Left lung (tissue), 14 donors: ENCODE measurements at places on chromosomes 3 and 15. TPM values are rescaled to one million over a fixed set of nuclear protein-coding genes. Genes with fewer than 3 reads are reported as not detected.

GRCh38 chr3:87796843-87797185, 262.0 kb downstream of the CGGBP1 start:
- no peaks in the 10 kb centered on the region for H3K36me3 ChIP-seq
- H3K4me1 ChIP-seq = peaks cover 23% of the 10 kb centered on the region
- H3K4me3 ChIP-seq = no peak overlapping the region
- no peak overlapping the region for H3K27ac ChIP-seq
- no peak for DNase-seq

GRCh38 chr15:90910441-90911301, 7.6 kb downstream of the MAN2A2 start:
- H3K27ac ChIP-seq = no peak overlapping the region
- H3K4me1 ChIP-seq = peaks cover 35% of the 10 kb centered on the region
- no peak for DNase-seq
- H3K36me3 ChIP-seq = peaks cover 100% of the 10 kb centered on the region

DNA sequence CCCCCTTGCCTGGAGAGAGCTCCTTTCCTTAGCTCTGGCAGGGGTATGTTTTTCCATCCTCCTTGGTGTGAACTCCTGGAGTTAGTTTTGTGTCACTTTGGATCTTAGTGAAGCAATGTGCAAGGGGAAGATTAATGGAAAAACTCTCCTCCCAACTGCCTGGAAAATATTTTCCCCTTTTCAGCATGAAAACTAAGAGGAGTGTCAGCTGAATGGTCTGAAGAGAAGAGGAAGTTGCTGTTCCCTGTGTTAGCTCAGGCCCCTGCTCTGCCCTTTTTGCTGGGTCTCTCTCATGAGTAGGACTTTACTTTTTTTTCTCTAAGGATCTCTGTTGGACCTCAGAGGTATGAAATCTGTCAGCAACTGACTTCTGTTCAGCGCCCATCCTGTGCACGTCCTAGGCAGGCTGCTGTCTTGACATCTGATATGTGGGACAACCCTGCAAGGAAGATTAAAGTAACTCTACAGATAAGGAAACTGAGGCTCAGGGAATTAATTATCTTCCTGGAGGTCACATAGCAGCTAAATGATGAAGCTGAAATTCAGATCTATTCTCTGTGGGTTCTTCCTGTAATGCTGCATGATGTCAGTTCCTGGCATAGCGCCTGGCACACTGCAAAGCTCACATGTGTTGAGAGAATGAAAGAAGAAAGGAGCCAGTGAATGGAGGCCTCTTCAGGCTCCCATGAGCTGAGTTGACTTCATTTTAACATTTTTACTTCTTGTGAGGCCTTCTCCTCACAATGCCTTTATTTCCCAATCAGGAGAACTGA, 109.7 kb upstream of the GALNT15 start:
- no peaks in the 10 kb centered on the region for H3K36me3 ChIP-seq
- no peak overlapping the region for H3K4me3 ChIP-seq
- H3K27ac ChIP-seq = no peak overlapping the region

DNA sequence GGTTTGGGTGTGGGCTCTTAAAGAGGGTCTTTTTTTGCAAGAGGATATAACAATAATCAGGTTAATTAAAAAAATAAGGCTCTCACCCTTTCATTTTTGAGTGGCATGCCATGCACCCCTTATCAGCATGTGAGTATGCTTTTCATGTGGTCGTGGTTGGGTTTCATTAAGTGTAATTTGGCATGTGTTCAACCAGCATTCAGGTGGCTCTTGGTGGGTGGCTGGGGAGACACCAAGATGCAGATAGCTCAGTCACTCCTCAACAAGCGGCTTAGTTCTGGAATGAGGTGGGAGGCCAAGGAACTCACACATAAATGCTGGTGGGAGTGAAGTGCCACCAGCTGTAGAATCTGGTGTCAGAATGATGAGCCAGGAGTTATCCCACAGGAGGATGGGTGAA, 66.8 kb downstream of the FLNB start:
- H3K36me3 ChIP-seq = no peaks in the 10 kb centered on the region
- no peak for DNase-seq
- no peaks in the 10 kb centered on the region for H3K4me1 ChIP-seq
- H3K27me3 ChIP-seq = no peaks in the 10 kb centered on the region
- H3K27ac ChIP-seq = no peak overlapping the region

EXD1 gene
- total RNA-seq = not detected

CPEB1 gene
- 1.3 TPM for total RNA-seq

CACNA2D3 gene
- total RNA-seq = 2.7 TPM

ATP13A4 gene
- total RNA-seq = 262 TPM

- no peaks in the 10 kb centered on the region for H3K36me3 ChIP-seq
- no peaks in the 10 kb centered on the region for H3K27me3 ChIP-seq
- H3K4me1 ChIP-seq = no peaks in the 10 kb centered on the region
Measured at GRCh38 chr3:153614140-153614539, 452.1 kb downstream of the RAP2B start.

DUOX2 gene
- 2.0 TPM for total RNA-seq

GRCh38 chr3:108546247-108546646, 35.9 kb upstream of the MYH15 start:
- DNase-seq = peak; percentile 30
- no peaks in the 10 kb centered on the region for H3K27me3 ChIP-seq
- H3K36me3 ChIP-seq = peaks cover 9% of the 10 kb centered on the region
- peak overlapping the region; percentile 4 for H3K27ac ChIP-seq

DNA sequence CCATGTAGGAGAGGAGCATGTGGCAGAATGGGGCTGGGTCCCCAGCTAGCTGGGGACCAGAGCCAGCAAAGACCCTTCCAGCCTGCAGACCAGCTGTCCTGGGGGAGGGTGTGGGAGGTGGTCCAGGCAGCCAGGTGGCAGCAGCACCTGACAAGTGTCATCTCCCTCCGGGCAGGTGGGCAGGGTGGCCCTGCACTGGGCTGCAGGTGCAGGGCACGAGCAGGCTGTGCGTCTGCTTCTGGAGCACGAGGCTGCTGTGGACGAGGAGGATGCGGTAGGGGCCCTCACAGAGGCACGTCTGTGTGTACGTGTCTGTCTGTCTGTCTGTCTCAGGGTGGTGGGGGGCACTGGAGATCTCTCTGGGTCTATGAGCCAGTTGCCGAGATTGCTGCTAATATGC, 5.5 kb downstream of the ANKDD1A start:
- no peak for DNase-seq
- H3K4me3 ChIP-seq = no peak overlapping the region
- no peaks in the 10 kb centered on the region for H3K4me1 ChIP-seq
- no peak overlapping the region for H3K27ac ChIP-seq
- H3K36me3 ChIP-seq = no peaks in the 10 kb centered on the region

DNA sequence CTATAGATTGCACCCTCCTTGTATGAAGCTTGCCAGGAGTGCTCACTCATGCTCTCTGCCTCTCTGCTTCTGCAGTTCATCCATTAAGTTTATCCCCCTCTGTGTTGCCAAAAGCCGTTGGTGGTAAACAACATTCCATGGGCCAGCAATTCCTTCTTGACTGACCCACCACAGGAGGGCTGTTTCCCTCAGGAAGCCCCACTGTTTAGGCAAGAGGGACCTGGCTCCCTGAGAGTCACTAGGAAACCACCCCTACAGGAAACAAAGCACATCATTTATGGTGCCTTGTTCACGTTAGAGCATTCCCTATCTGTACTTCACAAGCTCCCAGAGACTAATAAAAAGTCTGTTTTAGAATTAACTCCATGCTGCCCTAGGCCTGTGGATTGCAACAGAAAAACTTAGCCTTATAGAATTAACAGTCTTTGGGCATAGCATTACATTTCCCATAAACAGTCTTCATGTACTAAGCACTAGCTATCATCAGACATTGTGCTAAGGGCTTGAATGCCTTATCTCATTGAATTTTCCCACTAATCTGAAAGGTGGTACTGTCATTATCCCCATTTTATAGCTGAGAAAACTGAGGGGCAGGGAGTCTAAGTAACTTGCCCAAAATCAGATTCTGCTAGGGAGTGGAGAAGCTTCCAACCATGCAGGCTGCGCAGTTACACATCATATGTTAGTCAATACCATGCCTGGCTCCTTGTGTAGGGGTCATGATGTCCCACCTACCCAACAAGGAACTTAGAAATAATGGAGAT, 149.9 kb downstream of the SHQ1 start:
- H3K4me3 ChIP-seq = no peak overlapping the region
- no peaks in the 10 kb centered on the region for H3K36me3 ChIP-seq
- H3K4me1 ChIP-seq = no peaks in the 10 kb centered on the region

DNA sequence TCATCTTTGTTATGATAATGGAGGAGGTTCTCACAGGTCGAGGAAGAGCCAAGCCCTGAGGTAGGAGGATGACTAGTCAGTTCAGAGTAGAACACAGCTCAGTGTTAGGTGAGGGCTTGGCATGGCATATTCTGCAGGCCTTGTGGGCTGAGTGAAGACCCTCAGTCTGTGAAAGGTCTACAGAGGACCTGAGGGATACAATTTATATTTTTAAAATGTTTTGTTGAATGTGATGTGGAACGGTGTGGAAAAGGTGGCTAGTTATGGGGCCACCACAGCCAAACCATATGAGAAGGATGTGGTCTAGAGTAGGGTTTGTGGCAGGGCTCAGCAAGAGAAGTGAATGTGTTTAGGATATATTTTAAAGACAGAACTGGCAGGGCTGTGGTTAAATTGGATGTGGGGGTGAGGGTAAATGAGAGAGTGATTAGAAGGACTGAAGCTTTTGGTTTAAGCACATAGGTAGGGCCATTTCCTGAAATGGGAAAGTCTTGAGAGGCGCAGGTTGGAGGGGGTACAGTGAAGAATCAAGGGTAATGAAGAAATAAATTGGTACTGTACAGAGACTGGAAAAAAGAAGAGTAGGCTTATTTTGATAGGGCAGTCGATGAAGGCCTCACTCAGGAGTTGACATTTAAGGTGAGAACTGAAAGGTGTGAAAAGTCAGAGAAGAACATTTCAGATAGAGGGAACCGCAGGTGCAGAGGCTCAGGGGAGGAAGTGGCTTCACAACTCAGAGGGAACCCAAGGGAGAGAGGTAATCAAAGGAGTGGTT, 60.5 kb downstream of the SPTSSB start:
- H3K27ac ChIP-seq = no peak overlapping the region
- H3K4me3 ChIP-seq = no peak overlapping the region
- no peak for DNase-seq
- H3K4me1 ChIP-seq = no peaks in the 10 kb centered on the region
- H3K36me3 ChIP-seq = no peaks in the 10 kb centered on the region

DNA sequence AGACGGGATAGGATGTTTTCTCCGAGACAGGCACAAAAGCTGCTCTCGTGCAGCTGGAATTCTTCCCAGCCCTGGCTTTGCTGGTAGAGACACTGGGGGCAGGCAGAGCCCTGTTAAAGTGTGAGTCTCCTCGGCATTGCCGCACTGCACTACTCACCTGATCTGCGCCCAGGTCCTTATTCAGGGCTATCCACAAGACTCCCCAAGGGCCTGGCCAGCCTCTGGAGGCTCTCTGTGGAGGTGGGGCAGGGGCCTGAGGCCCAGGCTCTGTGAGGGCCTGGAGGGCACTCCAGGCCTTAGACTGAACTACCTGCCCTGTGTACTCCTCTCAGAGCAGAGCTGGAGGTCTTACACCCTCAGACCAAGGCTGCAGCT, 48.4 kb downstream of the KY start:
- no peak overlapping the region for H3K27ac ChIP-seq
- DNase-seq = no peak
- no peaks in the 10 kb centered on the region for H3K27me3 ChIP-seq
- no peaks in the 10 kb centered on the region for H3K36me3 ChIP-seq
- H3K4me3 ChIP-seq = no peak overlapping the region

DNA sequence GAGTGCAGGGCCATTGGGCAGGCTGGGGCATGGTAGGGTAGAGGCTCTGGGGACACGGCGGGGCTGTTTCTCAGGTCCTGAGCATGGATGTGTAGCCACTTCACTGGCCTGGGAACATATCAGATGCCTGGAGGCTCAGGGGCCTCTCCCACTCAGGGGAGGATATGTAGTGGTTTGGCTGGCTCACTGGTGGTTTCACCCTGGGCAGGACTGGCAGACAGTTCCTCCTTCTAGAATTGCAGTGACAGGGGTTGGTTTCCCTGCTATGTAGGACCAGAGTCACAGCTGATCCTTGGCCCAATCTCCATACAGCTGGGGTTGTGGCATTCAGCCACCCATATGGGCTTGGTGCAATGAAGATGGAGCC, 4.8 kb upstream of the ARHGAP31 start:
- no peak overlapping the region for H3K4me3 ChIP-seq
- H3K36me3 ChIP-seq = no peaks in the 10 kb centered on the region
- no peak overlapping the region for H3K27ac ChIP-seq

- H3K27ac ChIP-seq = no peak overlapping the region
- DNase-seq = no peak
- H3K4me3 ChIP-seq = no peak overlapping the region
Measured at GRCh38 chr3:140394488-140395133, 283.3 kb upstream of the TRIM42 start.

- peaks cover 5% of the 10 kb centered on the region for H3K4me1 ChIP-seq
- no peaks in the 10 kb centered on the region for H3K36me3 ChIP-seq
- peaks cover 5% of the 10 kb centered on the region for H3K27me3 ChIP-seq
Measured at GRCh38 chr15:51380999-51381806, 39.7 kb downstream of the GLDN start.

- H3K4me3 ChIP-seq = no peak overlapping the region
- no peaks in the 10 kb centered on the region for H3K27me3 ChIP-seq
- no peak for DNase-seq
- H3K4me1 ChIP-seq = no peaks in the 10 kb centered on the region
- H3K36me3 ChIP-seq = no peaks in the 10 kb centered on the region
- H3K27ac ChIP-seq = no peak overlapping the region
Measured at GRCh38 chr3:176275113-176275512, 922.2 kb downstream of the TBL1XR1 start.

DNA sequence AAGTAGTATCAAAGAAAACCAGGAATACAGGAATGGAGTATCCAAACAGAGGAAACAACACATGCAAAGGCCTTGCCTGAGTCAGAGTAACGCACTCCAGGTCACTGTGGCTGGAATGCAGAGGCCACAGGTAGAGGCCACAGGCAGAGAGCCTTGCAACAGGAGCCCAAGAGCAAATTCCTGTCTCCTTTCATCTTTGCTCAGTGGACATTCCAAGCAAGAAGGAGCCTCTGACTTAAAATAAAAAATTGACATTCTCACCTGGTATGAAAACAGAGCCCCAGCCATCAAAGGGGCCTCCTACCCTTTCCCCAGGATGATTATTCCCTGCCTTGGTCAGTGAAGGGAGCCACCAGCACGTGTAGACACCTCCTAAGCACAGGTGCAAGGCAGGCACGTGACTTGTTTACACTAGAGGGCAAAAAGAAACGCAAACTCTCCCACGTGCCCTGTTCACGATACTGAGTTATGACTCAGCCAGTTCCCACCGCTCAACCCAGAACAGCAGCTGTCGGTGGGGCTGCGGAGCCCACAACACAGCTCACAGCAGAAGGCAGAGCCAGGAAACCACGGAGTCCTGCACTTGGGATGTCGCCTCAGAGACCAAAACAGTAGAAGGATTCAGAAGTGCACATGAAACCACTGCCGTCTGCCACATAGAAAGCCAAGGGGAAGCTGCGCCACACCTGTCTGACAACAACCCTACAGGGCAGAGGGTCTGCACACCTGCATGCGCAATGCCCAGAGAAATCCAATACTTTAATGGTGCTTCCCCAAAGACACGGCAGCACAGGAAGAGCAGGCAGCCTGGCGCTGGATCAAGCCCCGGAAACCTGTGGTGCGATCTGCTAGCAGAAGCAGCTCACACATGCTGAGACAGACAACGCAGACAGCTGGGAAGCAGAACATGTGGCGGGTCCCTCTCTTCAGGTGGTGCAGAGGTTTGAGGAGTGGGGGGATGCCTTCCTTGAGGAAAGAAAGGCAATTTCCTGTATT, 52.1 kb downstream of the ITGB5 start:
- DNase-seq = no peak
- H3K4me1 ChIP-seq = peaks cover 12% of the 10 kb centered on the region
- no peaks in the 10 kb centered on the region for H3K27me3 ChIP-seq
- H3K36me3 ChIP-seq = no peaks in the 10 kb centered on the region
